Activated naive CD4-positive, alpha-beta T cell (primary cell): ENCODE measurements at places on chromosomes 5 and 9.

DNA sequence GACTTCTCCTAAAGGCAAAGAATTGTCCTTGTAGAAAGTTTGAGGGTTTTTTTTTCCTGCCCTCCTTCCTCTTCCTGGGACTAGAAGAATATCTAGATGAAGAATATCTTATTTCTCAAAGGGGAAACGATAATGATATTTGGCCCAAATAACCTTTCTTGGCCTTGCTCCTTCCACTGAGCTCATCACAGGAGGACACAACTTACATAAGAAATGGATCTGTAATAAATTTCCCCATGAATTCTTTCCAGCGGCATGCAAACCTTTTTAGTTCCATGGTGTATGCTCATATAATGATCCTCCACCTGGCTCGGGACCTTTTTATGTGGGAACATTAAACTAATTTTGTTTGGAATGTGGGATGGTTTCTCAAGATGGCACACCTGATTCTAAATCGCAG, 304.4 kb downstream of the DMRT2 start:
- DNase-seq = no peak

DNA sequence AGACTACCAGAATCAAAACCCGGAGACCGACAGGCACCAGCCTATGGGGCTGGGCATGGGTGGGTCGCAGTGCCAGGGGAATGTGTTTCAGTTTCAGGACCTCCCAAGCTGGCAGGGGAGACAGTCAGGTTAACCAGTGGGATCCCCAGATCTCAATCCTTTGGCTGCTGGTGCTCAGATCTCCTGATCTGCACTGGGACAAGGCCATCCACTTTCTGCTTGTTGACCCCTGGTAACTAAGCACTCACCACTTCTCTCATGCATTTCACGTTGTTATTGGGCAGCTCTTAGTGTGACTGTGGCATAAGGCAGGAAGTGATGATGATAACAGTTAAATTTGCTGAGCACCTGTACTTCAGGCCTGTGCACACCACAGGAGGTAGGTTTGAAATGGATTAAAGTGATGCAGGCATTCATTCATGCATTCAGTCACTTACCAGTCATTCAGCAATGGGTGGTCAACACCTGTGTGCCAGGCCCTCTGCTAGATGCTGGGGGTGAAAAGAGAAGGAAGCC, 42.1 kb upstream of the STXBP1 start:
- DNase-seq = no peak

DNA sequence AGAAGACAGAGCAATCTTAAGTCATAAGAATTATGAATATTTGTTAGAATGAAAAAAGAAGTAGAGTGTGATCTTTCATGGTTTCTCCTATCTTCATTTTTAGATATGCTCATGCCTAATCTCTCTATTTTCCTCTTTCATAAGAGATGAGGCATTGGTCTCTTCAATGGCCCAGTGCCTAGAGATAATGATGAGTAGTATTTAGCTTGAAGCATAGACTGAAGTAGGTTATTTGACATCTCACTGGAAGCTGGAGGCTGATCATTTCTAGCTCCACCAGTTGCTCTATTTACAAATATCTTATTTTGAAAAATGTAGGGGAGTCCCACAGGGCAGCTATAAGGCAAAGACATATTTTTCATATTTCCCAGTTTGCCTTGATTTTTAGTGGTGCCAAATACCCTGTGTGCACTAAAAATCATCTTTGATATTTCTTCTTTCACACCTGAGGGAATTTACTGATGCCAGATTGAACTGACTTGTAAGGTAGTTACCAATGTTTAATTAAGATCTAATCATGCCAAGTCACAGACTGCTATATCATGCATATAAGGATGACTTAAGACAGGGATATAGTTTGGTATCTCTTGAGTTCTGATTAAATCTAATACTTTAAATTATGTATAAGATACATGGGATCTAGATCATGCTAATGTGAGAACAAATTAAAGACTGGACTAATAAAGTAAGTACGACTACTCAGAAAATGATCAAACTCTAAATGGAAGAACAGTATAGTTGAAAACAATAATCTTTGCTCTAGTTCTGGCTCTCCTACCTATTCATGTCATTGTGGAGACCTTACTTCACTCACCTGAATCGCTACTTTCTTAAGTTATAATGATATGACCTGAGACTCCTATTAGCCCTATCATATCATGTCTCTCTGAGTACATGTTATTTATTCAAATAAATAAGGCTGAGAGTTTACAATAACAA, 108.2 kb upstream of the IFNE start:
- no peak for DNase-seq

- DNase-seq = no peak
These were observed 224.6 kb downstream of the GABBR2 start for GRCh38 chr9:98484162-98484561.

DNA sequence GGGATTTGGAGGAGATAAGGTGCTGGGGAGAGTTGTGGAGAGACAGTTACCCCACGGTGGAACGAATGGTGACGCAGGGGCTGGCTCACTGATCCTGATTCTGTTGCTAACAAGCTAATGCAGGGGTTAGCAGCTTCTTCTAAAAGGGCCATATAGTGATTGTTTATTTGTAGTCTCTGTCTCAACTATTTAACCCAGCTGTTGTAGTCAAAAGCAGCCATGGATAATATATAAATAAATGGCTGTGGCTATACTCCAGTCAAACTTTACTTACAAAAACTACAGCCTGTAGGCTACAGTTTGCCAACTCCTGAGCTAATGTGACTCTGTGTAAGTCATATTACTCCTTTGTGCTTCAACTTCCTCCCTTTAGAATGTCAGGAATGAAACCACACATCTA, 21.8 kb downstream of the STOM start:
- no peak for DNase-seq

- DNase-seq = no peak
These were observed 100.9 kb upstream of the HCN1 start for GRCh38 chr5:45796959-45797553.

- no peak for DNase-seq
These were observed 20.7 kb downstream of the SPRY4 start for GRCh38 chr5:142304013-142304701.

DNA sequence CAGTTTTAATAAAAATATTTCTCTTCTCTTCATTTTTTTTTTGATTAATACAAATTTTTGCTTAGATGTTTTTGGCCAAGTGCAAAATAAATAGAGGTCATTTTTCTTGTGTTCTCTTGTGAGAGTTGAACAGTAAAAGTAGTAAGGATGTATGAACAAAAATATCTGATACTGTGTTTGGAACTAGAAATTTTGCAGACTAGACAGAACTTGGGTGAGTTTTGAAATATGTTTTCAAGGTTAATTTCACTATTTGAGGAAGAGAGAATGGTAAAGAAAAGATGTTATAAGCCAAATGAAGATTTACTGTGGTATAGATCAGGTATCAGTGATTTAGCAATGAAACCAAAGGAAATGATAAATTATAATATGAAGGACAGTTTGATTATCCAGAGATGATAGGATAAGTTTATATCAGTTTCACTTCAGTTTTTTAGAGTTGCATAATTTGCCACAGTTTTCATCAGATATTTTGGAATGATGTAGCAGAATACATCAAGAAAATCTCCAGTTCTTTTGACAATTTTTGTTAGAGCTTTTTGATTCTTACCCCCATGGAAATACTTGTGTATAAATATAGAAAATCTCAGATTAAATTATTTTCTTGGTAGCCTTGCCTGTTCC, 147.9 kb upstream of the VCAN start:
- no peak for DNase-seq

- DNase-seq = no peak
These were observed 20.3 kb downstream of the SLC36A3 start for GRCh38 chr5:151283120-151283825.

GRCh38 chr5:92494508-92494907, 1086.5 kb downstream of the NR2F1-AS1 start:
- no peak for DNase-seq

- no peak for DNase-seq
These were observed 909 bp downstream of the NDFIP1 start for GRCh38 chr5:142109331-142110045.

DNA sequence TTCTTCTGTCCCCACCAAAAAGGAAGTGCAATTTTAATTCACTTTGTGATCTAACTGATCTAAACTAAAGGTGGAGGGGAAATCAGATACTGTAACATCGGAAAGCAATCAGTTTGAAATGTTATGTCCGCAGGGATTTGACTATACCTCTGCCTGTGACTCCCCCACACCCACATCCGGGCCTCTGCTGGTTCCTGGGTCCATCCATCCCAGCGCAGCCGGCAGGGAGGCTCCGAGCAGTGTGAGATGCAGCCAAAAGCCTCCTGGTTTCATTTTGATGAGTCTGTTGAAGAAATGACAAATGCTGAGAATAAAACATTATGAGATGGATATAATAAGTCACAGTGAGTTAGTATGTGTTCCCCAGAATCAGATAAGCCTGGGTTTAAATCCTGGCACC, 8.6 kb downstream of the FSTL4 start:
- DNase-seq = no peak

DNA sequence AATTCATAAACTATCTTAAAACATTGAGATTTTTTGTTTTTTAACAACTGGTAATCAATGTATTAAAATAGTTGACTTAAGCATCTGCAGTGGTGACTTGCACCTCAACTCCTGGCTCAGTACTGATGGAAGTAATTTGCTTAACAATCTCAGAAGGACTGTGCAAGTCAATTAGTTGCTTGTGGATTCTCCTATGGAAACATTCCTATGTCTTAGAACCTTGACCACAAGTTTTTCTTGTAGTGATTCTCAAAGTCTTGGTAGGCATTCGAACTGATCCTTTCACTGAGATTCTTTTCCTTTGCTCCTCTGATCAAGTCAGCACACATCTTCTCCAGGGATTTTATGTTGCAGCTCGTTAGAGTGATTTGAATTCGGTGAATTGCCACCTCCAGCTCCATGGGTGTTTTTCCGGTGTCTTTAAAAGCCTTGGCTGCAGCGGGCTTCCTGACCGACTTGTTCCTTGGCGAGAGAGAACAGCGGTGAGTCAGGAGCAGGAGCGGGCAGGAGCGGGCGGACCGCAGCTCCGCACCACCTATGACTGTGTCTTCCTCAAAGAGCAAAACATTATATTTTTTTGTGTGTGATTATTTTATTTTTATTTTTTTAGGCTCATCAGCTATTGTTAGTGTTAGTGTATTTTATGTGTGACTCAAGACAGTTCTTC, 21.1 kb downstream of the HMGXB3 start:
- no peak for DNase-seq

DNA sequence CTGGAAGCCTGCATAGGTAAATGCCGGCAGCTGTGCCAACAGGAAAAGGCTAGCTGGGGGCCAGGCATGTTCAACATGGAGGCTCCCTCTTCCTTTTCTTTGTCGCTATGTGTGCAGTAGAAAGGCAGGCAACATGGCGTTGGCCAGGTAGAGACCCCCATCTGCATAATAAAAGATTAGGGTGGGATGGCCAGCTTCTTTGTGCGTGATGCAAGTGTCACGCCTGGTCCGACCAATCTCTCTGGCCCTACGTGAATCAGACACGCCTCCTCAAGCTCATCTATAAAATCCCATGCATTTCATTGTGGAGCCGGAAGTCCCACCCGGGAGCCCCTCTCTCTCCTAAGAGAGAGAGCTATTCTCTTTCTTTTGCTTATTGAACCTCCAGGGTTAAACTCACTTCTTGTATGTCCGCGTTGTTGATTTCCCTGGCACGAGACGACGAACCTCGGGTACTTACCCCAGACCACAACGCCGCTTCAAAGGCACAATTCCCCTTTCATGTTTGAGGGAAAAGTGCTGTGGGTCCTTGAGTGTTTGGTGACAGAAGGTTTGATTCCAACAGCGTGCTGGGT, 25.0 kb upstream of the C5orf47 start:
- DNase-seq = no peak

DNA sequence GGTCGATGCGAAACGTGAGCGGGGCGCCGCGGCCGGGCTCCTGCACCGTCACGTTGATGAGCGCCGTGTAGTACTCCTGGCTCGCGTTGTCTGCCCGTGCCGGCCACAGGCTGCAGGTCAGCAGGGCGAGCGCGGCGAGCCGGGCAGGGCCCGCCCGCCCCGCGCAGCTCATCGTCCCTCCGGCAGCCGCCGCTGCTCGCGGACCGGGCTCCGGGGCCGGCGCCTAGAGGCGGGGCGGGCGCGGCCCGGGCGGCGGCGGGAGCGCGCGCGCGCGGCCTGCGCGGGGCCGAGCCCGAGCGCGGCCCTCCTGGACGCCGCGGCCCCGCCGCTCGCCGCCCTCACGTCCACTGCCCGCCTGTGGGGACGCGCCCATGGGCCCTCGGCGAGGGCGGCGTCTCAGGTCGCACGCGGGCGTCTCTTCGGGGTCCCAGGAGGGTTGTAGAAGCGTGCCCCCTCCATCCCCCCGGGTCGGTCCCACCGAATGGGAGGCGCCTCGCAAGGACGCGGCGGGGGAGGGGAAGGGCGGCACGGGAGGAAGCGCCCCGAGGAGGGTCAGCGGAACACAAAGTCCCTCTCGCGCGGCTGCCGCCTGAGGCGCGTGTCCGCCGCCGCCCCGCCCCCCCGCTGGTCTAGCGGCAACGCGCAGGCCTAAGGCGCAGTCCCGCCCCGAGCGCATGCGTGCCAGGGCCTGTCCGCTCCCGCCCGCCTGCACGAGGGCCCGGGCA, at the start of gene RNF130:
RNF130 (minus strand) TSS at position 229 of the 725 bp plus-strand sequence; CDS start at position 172, 57 bp downstream.
- peak; percentile 67 for DNase-seq

DNA sequence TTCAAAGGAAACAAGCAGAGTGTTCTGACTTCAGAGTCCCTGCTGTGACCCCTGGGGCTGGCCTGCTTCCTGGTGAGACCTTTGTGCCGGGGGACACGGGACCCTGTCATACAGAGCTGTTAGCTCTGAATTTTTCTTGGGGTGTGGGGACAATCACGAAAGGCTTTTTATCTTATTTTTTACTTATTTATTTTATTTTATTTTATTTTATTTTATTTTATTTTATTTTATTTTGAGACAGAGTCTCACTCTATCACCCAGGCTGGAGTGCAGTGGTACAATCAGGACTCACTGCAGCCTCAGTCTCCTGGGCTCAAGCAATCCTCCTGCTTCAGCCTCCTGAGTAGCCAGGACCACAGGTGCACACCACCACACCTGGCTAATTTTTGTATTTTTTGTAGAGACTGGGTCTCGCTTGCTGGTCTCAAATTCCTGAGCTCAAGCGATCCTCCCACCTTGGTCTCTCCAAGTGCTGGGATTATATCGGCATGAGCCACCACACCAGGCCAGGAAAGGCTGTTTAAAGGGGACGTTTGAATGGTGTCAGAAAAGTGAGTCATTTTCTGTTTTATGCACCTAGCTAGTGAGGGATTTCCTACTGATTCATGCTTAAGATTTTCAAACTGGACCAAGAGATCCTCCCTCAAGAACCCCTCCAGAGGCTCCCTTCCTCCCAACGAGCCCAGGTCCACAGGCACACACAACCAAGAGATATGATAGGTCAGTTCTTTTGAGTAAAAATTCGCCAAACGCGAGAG, 75.7 kb downstream of the OLFM1 start:
- DNase-seq = no peak

DNA sequence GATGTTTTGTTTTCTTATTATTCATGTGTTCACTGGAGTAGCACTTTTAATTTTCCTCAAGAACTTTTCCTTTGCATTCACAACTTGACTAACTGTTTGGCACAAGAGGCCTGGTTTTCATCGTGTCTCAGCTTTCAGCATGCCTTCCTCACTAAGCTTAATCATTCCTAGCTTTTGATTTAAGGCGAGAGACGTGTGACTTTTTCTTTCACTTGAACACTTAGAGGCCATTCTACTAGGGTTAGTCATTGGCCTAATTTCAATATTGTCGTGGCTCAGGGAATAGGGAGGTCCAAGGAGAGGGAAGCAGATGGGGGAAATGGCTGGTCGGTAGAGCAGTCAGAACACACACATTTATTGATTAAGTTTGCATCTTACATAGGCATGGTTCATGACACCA, 94.0 kb downstream of the ZNF462 start:
- DNase-seq = no peak
